ENCODE measurements at places on chromosomes 7 and 10.

DNA sequence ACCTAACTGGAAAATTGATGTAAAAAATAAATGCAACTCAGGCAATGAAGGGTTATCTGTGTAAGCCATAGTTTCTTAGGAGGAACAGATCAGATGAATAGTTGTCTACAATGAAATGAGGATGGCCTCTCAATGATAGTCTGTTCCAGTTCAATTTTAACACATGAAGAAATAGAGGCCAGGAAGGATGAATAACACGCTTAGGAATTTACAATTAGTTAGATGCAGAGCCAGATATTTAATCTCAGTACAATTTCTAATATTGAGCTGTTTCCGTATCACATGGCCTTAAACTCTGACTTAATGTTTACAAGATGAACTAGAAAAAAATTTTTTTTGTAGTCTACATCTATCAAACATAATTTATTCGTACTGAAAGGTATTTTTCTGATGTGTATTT is 176.6 kb downstream of the GALNT11 start:
- DNase-seq = no peak

DNA sequence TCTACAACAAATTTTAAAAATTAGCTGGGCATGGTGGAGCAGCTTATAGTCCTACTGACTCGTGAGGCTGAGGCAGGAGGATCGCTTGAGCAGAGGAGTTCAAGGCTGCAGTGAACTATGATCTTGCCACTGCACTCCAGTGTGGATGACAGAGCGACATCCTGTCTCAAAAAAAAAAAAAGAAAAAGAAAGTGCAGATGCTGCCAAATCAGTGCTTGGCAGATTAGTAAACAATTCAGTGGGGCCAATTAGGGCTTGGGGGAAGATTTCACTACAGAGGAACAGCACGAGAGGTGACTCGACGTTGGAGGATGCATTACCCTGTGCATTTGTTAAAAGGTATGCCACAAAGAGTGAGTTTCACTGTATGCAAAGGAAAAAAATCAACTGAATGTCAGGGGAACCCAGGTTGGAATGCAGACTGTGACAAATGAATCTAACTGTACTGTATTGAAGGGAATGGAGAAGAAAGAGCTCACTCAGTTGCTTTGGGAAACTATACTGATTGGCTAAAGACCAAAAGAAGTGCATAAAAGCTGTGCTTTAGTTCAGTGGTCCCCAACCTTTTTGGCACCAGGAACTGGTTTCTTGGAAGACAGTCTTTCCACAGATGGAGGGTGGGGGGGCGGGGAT is 31.6 kb downstream of the GARIN1A start:
- DNase-seq = no peak

DNA sequence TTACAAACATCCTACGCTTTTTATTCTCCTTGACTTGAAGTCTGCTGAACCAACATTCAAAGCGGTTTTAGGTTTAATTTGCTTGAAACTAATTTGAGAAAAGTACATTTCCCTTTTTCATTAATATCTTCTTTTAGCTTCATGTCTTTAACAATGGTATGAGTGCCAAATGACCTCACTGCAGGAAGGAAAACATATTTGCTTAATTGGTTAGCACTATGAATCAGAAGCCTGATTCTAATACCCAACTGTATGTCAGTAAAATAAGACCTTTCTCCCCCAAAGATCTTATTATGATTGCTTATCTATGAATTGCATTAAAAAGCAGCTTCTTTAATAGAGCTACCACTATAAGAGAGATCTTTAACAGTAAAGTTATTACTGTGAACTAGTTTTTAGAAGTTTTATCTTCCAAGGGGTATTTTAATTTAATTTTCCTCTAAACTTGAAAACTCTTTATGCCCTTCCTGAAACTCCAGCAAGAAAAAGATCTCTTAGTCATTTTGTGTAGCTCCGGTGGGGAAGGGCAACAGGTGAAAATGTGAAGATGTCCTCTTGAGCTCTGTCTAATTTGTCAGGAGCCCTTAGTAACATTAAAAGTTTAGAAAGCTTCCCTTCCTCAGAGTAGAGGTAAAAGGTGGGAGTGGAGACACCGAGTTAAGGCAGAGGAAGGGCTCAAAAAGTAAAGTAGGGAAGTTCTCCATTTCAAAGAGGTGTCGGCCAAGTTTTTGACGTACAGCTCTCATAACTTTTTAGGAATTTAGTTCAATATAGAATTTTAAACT is 6.1 kb downstream of the COL1A2 start:
- no peak for DNase-seq

GRCh38 chr10:47060356-47060755 is 149.1 kb downstream of the PTPN20 start:
- no peak for DNase-seq

GRCh38 chr10:108612485-108612884 is 1310.8 kb downstream of the XPNPEP1 start:
- DNase-seq = no peak

- no peak for DNase-seq
These were observed 6.7 kb upstream of the IMMP2L start for GRCh38 chr7:111568870-111569462.
